ENCODE measurements at places on chromosomes 7 and 10.

GRCh38 chr7:32030904-32031692 lies 39.1 kb downstream of the PDE1C start:
- DNase-seq, result no peak

DNA sequence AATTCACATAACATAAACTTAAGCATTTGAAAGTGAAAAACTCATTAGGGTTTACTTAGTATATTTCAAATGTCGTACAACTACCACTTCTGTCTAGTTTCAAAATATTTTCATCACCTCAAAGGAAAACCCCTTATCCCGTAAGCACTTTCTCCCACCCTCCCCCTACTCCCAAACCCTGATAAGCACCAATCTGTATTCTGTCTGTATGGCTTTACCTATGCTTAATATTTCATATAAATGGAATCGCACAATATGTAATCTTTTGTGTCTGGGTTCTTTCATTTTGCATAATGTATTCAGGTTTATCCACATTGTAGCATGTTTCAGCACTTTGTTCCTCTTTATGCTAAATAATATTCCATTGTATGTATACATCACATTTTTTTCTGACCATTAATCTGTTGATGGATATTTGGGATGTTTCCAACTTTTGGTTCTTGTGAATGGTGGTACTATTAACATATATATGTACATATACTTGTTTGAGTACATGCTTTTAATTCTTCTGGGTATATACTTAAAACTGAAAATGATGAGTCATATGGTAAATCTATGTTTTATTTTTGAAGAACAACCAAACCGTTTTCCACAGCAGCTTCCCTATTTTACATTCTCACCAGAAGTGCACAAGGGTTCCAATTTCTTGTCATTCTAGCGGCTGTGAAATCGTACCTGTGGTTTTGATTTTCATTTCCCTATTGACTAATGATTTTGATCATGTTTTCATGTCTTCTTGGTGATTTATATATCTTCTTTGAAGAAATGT lies 6.2 kb upstream of the STARD3NL start:
- no peak for DNase-seq

GRCh38 chr10:60235001-60235400 lies 154.7 kb downstream of the ANK3 start:
- DNase-seq, result no peak

DNA sequence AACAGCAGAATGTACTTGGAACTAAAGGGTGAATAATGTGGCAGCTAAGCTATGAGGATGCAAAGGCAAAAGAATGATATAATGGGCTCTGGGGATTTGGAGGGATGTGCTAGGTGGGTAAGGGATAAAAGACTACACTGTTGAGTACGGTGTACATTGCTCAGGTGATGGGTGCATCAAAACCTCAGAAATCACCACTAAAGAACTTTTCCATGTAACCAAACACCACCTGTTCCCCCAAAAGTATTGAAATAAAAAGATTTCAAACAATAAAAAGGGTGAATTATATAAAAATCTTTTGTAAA lies 1.6 kb upstream of the CHCHD2 start:
- no peak for DNase-seq

- no peak for DNase-seq
Observed at GRCh38 chr10:133199992-133200611, 29.9 kb upstream of the UTF1 start.

DNA sequence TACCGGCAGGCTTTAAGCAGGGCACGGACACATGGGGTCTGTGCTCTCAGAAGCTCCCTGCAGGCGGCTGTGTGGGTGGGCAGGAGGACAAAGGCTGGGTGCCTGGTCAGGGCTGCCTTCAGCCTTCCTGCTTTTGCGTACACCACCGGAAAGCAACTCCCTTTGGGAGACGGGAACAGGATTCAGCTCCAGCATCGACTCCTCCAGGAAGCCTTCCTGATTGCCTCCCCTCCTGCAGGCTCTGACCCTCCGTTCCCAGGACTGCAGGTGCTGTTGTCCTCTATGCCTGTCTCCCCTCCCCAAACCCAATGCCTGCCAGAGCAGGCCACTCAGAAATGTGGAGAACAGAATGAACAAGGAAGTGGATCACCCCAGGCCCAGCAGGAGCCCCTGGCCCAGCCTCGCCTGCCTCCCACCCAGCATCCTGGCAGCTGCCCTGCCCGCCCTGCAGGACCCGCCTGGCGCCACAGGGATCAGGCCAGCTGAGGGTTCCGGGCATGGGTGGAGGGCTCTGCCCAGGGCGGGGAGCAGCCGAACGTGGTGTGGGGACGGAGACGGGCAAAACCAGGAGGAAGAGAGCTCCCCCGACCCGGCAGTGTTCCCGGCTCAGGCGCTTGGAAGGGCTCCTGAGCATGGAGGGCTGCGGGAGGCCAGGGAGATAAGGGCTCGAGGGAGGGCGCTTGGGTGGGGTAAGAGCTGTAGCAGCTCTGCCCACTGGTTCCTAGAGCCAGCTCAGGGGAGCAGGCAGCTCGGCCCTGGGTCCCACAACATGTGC lies 6.2 kb upstream of the ELN start:
- no peak for DNase-seq

DNA sequence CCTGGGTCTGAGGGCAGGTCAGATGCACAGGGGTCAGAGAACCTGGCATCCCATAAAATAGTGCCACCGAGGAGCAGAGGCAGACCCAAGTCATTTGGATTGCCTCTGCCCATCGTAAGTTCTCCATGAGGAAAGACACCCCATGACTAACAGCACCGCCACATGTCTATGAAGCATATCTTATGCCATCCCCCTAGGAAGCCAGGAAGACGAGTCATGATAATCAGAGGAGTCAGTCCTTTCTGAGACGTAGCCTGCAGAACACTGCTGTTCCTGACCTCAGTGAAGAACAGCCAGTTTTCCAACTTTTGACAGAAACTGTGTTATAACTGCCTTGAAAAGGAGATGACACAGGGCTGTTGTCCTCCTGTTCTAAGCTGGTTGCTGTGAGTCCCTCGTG lies 51.2 kb downstream of the INSYN2A start:
- DNase-seq, result no peak

Data from D721Med (cell line).